ENCODE measurements at places on chromosomes 7 and 10. TPM values are rescaled to one million over a fixed set of nuclear protein-coding genes. Genes with fewer than 3 reads are reported as not detected.

DNA sequence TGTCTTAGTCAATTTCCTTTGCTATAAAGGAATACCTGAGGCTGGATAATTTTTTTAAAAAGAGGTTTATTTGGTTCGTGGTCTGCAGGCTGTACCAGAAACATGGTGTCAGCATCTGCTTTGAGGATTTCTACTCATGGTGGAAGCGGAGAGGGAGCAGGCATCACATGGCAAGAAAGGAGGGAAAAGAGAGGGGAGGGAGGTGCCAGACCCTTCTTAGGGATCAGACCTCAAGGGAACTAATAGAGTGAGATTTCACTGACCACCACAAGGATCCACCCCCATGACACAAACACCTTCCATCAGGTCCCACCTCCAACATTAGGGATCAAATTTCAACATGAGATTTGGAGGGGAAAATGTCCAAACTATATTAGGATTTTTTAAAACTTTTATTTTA lies 27.0 kb upstream of the AKR1B10 start:
- no peak overlapping the region for H3K27ac ChIP-seq
- H3K27me3 ChIP-seq: peaks cover 24% of the 10 kb centered on the region
- no peak for DNase-seq
- H3K4me1 ChIP-seq: peaks cover 1% of the 10 kb centered on the region
- H3K36me3 ChIP-seq: no peaks in the 10 kb centered on the region
- H3K4me3 ChIP-seq: no peak overlapping the region

GRCh38 chr7:96174812-96175211 lies 147.1 kb downstream of the SLC25A13 start:
- no peaks in the 10 kb centered on the region for H3K27me3 ChIP-seq
- H3K4me1 ChIP-seq: no peaks in the 10 kb centered on the region
- H3K4me3 ChIP-seq: no peak overlapping the region
- no peak overlapping the region for H3K27ac ChIP-seq
- no peak for DNase-seq

DNA sequence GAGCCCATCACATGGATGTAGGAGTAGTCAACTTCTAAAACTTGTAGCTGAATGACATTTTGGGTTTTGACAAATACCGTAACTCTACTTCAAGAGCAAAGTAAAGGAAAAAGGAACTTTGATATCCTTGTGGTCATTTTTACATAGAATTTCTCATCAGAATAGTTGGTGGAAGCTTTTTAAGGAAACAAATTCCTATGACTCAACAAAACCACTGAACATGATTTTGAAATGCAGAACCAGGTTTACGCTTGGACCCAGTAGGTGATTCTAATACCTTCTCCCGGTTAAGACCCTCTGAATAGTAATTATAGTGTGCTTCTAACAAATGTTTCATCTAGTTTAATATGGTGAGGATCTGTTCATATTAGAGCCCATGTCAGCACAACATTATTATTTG lies 307.8 kb downstream of the GPR37 start:
- no peaks in the 10 kb centered on the region for H3K36me3 ChIP-seq
- no peak overlapping the region for H3K4me3 ChIP-seq
- no peaks in the 10 kb centered on the region for H3K27me3 ChIP-seq

GRCh38 chr10:21452203-21452602 lies 73.3 kb downstream of the SKIDA1 start:
- no peak for DNase-seq
- H3K4me1 ChIP-seq: no peaks in the 10 kb centered on the region
- H3K27me3 ChIP-seq: peaks cover 3% of the 10 kb centered on the region
- no peaks in the 10 kb centered on the region for H3K36me3 ChIP-seq
- no peak overlapping the region for H3K4me3 ChIP-seq
- H3K27ac ChIP-seq: no peak overlapping the region

GRCh38 chr10:4254101-4254994 lies 469.3 kb upstream of the KLF6 start:
- H3K36me3 ChIP-seq: no peaks in the 10 kb centered on the region
- no peak overlapping the region for H3K27ac ChIP-seq
- DNase-seq: no peak
- H3K4me3 ChIP-seq: no peak overlapping the region
- no peaks in the 10 kb centered on the region for H3K27me3 ChIP-seq
- peaks cover 4% of the 10 kb centered on the region for H3K4me1 ChIP-seq

GRCh38 chr7:50463035-50463434 lies 12.9 kb upstream of the FIGNL1 start:
- H3K36me3 ChIP-seq: no peaks in the 10 kb centered on the region
- peaks cover 4% of the 10 kb centered on the region for H3K27me3 ChIP-seq
- no peak overlapping the region for H3K4me3 ChIP-seq
- H3K4me1 ChIP-seq: peaks cover 8% of the 10 kb centered on the region

DNA sequence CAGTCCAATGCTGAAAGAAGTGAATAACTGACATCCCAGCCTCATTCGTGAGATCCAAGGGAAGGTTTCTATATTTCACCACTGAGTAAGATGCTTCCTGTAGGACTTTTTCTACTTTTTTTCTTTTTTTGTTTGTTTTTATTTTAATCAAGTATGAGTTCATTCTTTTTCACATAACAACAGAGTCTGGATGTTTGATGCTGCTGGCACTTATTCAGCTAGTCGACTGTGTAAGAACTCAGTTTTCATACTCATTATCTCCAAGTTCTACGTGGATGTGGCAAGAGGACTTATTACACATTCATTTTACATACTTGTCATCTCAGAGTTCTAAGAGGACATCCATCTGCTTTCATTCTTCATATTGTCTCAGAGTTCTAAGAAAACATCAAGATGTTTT lies 86.9 kb downstream of the CPXM2 start:
- no peak for DNase-seq
- peaks cover 6% of the 10 kb centered on the region for H3K27me3 ChIP-seq
- H3K4me1 ChIP-seq: peaks cover 1% of the 10 kb centered on the region
- H3K4me3 ChIP-seq: no peak overlapping the region
- H3K27ac ChIP-seq: no peak overlapping the region

- H3K36me3 ChIP-seq: no peaks in the 10 kb centered on the region
- H3K4me3 ChIP-seq: no peak overlapping the region
- no peak for DNase-seq
- H3K27me3 ChIP-seq: no peaks in the 10 kb centered on the region
- no peak overlapping the region for H3K27ac ChIP-seq
Measured at GRCh38 chr10:123404357-123404756, 250.2 kb downstream of the BUB3 start.

DNA sequence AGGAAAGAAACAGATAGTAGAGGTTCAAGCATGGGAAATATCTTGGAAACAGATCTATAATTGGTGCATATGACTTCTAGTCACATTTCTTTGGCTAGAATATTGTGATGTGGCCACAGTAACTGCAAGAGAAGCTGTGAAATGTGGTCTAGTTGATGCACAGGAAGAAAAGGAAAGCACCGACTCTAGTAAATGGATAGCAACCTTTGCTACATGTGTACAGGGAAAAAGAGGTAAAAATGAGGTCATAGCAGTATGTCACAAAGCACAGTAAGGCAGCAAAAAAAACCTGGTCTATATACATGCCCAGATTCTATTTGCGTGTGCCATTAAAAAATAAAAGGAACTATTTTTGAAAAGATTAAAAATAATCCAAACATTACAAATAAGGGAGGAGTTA lies 102.6 kb upstream of the LRRN3 start:
- H3K27me3 ChIP-seq: no peaks in the 10 kb centered on the region
- H3K27ac ChIP-seq: no peak overlapping the region
- DNase-seq: no peak
- H3K36me3 ChIP-seq: peaks cover 9% of the 10 kb centered on the region
- peaks cover 10% of the 10 kb centered on the region for H3K4me1 ChIP-seq

- no peak overlapping the region for H3K4me3 ChIP-seq
- no peaks in the 10 kb centered on the region for H3K36me3 ChIP-seq
- H3K27me3 ChIP-seq: no peaks in the 10 kb centered on the region
- no peak for DNase-seq
Measured at GRCh38 chr10:66723608-66724400, 202.0 kb upstream of the LRRTM3 start.

COL26A1 gene
- not detected for total RNA-seq

LLCFC1 gene
- total RNA-seq: not detected

PRPS1L1 gene
- total RNA-seq: not detected

SLC18A3 gene
- total RNA-seq: not detected
